ENCODE measurements at places on chromosomes 7 and 10.

GRCh38 chr10:4344492-4344994 lies 481.5 kb upstream of the AKR1E2 start:
- DNase-seq: no peak

- DNase-seq: no peak
Observed at GRCh38 chr7:73899731-73900142, 38.8 kb downstream of the TMEM270 start.

- no peak for DNase-seq
Observed at GRCh38 chr7:51789489-51789888, 472.9 kb upstream of the COBL start.

GRCh38 chr10:4174197-4174596 lies 389.2 kb upstream of the KLF6 start:
- no peak for DNase-seq

DNA sequence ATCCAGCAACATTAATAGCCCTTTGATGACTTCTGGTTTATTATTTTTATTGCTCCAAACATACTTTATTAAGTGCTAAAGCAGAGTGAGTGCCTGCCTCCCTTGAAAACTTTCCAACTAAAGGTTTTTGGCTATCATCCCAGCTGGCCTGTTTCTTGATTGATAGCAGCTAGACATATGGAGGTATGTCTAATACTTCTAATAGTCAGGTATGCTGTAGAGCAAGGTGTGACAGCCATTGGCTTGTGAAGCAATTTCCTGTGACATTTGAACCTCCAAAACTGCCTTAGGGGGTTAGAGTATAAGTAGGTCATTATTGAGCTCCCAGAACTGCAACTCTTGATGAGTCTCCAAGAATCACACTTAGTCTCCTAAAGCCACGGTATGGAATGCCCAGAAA lies 55.8 kb downstream of the LOXL4 start:
- no peak for DNase-seq

- no peak for DNase-seq
Observed at GRCh38 chr7:6500691-6501090, 50.6 kb downstream of the GRID2IP start.
